ENCODE measurements at places on chromosomes 2 and 18. TPM values are rescaled to one million over a fixed set of nuclear protein-coding genes. Genes with fewer than 3 reads are reported as not detected.
A peak's percentile ranks its signal among the peaks of the same experiment; 100 is the strongest.

- no peak for DNase-seq
These were observed 1423.0 kb upstream of the PIK3C3 start for GRCh38 chr18:40532046-40532445.

Gene RSAD2
- total RNA-seq = 0.20 TPM

DNA sequence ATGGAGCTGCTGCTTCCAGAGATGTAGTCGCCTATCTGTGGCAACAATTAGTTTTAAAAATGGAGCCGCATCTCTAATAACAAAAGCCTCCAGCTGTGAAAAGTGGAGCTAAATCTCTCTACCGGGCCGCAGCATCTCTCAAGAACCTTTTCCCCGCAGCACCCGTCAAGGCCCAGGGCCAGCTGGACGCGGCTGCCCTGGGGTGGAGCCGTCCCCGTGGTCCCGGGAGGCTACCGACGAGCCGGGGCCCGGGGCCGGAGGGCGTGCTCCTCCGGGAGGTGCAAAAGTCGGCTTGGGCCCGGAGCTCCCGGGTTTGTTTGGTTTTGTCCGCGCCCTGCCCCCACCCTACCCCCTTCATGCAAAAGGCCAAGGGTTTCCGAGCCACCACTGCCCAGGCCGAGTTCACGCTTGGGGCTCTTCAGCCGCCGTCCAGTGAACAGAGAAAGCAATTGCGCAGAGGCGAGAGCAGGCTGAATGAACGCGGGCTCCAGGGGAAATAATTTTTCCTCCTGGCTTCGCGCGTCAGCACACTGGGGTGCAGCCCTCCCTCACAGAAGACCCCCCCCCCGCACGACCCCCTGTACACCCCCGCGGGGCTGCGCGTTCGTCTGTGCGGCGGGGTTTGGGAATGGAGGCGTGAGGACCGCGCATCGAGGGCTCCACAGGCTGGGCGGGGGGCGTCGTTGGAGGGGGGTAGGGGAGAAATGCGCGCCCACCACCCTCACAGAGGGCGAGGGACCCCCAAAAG is 557 bp upstream of the GREB1L start:
- peak; percentile 10 for DNase-seq

DNA sequence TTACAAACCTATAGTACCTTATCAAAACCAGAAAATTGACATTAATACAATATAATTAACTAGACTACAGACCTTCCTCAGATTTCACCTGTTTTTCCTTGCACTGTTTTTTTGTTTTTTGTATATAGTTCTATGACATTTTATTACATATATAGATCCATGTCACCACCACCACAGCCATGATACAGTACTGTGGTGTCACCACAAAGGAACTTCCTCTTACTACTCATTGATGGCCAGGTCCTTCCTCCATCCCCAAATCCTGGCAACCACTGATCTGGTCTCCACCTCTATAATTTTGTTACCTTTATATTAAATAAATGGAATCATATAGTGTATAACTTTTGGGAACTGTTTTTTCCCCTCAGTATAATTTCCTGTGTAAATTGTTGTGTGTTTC is 19.4 kb upstream of the ATP6V1B1 start:
- no peak for DNase-seq

GRCh38 chr18:78583739-78584458 is 395.7 kb upstream of the SALL3 start:
- DNase-seq = no peak

GRCh38 chr2:176830362-176830761 is 382.2 kb upstream of the HNRNPA3 start:
- DNase-seq = peak; percentile 67

DNA sequence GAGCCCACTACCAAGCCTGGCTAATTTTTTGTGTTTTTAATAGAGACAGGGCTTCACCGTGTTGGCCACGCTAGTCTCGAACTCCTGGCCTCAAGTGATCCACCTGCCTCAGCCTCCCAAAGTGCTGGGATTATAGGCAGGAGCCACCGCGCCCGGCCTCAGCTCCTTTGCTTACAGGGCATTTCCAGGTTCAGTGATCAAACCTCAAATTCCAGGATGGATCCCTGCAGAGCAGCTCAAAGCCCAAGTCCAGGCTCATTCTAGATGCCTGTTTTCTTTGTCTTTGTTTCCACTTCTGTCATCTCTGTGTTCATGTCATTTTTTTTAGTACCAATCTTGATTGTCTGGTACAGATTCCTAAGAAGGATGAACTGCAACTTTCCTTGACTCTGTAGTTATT is 41.9 kb downstream of the TNFRSF11A start:
- DNase-seq = no peak

DNA sequence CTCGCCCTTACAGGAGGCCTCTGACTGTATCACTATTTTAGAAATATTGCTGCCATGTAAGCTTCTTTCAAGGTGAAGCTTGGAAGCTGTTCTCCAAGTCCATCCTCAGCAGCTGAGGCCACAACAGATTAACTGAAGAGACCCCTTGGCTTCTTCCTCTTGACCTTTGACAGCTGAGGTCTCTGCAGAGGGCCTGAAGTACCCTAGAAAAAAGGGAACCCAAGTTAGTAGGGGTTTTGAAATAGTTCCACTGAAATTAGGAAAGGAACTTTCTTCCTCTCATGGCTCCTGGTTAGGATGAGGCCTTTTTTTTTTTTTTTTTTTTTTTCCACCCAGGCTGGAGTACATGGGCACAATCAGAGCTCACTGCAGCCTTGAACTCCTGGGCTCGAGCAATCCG is 15.5 kb upstream of the IHH start:
- DNase-seq = no peak

DNA sequence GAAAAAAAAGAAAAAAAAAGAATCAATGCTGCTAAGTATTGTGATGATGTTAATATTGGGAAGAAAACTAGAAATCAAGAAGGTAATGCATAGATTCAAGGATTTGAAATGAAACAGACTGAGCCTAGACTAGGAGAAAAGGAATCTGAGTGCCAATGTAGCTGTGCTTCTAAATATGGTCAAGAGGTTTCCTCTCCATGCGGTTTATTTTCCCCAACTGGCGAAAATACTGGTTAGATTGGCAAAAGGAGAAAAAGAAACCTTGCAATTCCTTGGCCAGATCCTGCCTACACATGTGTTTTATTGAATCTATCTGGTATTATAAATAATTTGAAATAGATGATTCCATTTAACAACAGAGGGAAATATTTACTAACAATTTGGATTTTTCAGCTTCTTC is 5.7 kb downstream of the SCN3A start:
- DNase-seq = no peak

DNA sequence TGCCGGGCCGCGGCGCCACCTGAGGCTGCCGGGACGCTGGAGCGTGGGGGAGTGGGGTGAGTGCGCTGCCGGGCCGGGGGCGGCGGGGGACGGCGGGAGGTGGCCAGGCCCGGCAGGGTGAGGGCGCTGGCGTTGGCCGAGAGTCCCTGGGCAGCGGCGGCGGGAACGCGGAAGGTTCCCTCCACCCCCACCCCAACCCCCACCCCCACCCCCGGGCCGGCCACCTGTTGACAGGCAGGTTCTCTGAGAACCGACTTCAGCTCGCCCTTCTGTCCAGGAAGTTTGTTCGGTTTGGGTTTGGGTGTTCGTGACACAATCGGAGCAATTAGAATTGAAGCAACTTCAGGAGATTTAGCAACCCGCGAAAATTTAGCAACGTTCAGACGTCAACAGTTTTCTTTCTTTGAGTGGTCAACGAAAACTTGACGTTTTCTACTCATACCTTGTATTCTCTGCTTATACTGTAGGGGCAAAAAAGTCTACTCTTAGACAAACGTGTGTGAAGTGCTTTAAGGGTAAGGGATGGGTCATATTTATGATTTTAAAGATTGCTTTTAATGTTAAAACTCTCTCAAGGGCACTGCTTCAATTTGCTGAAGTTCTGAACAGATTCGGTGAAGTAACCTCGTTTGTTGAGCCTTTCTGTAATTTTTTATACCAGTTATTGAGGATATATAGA is 9.3 kb downstream of the OTX1 start:
- no peak for DNase-seq

Gene FABP1
- not detected for total RNA-seq

Gene ADGRF3
- total RNA-seq = under 0.01 TPM

Gene SPP2
- total RNA-seq = not detected

Data from lung microvascular endothelial cell (primary cell).